ENCODE measurements at places on chromosomes 7 and 10.

DNA sequence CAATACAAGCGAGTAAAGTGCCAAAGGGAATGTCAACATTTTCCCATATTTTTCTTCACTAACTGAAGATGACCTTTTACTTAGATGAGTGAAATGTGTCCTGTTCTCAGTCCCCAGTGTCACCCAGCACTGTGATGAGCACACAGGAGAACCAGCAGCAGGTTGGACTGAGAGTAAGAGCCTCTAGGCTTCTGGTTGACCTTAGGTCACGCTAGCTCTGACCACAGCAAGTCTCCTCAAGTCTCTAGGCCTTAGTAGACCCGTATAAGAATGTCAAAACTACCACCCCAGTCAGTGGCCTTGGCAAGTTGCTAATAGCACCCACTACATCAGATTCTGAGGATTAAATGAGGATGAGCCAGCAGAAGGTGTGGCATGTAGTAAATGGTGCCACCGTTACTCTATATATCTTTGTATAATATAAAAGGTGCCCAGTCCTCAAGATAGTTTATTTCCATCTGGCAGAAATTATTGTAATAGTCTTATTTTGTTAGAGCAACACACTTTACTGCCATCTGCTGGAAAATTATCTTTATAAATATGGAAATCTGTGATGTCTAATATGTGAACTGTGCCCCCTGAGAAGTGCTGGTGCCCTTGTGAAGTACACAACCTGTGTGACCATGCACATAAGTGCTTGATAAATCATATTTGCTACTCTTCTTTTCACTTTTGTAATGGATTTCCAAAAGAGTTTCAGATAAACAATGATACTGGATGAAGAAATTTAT, 75.7 kb downstream of the SPAG6 start:
- DNase-seq, result no peak

DNA sequence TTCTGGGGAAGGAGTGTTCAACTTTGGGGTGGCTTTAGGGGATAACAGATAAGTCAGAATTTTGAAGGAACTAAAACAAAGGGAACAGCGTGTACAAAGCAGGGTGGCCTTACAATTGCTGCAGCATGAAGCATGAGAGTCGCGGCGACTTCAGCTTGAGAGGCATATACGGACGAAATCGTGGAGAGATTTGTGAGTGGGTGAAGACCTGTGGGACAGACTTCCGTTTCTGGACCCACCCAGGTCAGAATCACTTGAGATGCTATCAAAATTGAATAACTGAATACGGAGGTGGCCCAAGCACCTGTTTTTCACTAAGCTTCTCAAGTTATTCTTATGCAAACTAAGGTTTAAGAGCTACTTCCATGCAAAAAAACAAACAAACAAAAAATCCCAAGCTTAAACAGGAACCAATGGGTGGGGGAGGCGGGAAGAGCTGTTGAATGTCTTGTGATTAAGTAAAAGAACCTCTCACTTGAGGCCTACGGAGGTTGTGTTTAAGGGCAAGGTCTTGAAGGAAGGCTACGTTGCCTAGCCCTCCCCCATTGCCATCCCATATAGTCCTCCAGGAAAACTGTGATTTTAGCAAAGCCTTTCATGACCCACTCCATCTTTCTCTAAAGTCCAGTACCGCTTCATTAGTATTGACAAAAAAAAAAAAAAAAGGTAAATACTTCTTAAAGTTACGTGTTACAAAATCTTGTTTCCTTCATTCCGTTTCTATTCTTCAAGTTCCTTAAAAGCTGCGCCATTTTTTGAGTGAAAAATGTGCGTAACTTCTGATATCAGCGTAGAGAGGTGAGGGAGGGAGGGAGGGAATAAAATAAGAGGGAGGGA, 1.3 kb upstream of the TRIM24 start:
- DNase-seq, result no peak

- DNase-seq, result no peak
These were observed 232.6 kb upstream of the HABP2 start for GRCh38 chr10:113320211-113320610.

GRCh38 chr10:63173468-63174232, 40.5 kb downstream of the NRBF2 start:
- no peak for DNase-seq

DNA sequence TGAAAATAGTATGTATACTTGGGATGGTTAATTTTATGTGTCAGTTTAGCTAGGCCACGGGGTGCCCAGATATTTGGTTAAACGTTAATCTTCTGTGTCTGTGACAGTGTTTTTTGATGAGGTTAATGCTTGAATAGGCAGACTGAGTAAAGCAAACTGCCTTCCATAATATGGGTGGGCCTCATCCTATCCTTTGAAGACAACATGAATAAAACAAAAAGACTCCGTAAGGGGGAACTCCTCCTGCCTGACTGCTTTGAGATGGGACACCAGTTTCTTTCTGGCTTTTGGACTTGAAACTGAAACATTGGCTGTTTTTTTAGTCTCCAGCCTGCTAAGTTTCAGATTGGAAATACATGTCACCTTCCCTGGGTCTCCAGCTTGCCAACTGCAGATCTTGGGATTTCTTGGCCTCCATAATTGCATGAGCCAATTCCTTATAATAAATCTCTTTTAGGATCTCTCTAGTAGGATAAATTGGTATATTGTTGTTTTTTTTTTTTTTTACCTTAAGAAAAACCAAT, 59.9 kb upstream of the GLCCI1 start:
- no peak for DNase-seq

DNA sequence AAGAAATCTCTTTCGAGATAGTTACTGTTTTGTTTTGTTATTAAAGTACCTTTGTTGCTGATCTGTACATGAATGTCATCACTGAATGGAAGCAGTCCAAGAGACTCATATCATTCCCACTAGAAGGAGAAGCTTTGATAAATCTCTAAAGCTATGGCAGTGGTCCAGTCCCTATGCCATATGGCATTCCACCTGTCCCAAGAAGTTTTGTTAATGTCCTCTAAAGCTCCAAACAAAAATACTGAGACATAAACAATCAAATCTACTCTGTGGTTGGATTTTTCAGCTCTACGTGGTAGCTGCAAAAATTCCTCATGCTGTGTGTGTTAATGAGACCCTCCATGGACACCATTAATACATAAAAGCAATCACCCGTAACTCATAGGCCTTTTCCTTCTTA, 94.1 kb downstream of the LRRN3 start:
- no peak for DNase-seq

- no peak for DNase-seq
These were observed 74.2 kb downstream of the RAB18 start for GRCh38 chr10:27578316-27578715.

DNA sequence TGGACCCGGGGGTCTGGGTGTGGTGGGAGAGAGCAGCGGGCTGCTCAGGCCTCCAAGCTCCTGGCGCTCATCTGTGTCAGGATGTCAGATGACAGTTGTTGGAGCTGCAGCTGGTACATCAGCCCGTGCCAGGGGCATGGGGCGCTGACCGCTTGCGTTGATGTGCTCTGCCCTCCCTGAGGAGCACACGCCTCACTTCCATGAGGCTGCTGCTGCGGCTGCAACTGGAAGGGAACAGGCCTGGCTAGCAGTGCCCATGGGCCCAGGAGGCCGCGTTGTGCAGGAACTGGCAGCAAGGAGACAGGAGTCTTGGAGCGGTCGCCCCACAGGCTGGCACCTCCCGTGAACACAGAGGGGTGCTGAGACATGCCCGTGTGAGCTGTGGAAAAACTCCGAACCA, 361.3 kb upstream of the MKI67 start:
- no peak for DNase-seq

DNA sequence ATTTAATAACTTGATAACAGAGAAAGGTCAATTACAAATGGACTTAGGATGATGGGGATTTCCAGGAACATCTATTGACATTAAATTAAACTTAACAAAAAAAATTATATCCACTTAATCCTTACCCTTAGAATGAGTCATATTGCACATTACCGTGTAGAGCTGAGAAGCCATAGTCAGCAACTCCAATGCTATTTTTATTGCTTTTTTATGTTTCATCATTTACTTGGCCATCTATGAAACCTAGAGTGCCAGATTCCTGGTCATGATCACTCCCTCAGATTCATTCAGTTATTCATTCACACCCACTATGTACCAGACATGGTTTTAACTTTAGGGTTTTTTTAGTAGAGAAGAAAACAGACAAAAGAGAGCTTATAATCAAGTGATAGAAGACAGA, 1180.4 kb downstream of the CNTNAP2 start:
- no peak for DNase-seq

GRCh38 chr7:3117488-3118231, 74.0 kb upstream of the CARD11 start:
- no peak for DNase-seq

GRCh38 chr10:83250396-83250795, 888.9 kb upstream of the GHITM start:
- DNase-seq, result no peak

GRCh38 chr7:110620110-110620735, 470.7 kb upstream of the LRRN3 start:
- DNase-seq, result no peak

DNA sequence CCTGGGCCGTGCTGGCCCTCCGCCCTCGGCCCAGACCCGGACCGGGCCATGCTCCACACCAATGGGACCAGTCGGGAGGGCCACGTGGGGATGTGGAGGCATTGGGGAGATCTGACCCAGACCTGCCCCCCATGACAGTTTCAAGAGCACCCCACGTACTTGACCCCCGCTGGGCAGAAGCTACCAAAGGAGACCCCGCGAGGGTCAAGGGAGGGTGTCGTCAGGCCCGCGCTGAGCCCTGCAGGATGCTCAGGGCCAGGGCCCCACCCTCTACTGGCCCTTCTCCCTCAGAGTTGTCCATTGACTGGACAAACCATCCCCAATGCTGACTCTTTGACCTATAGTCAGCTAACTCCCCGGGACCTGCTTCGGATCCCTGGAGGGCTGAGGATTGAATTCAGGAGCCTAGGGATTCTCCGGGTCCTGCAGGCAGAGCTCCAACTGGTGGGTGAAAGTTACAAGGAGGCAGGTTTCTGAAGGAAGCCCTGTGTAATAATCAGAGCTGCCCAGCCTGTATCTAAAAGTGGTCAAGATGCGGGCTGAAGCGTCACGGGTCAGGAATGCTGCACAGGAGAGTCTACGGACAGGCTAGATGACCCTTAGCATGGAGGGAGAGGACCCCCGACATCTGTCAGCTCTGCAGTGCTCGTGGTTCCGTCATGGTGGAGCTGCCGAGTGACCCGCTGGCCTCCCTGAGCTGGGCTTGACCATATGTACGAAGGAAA, 498 bp upstream of the CALHM2 start:
- no peak for DNase-seq

DNA sequence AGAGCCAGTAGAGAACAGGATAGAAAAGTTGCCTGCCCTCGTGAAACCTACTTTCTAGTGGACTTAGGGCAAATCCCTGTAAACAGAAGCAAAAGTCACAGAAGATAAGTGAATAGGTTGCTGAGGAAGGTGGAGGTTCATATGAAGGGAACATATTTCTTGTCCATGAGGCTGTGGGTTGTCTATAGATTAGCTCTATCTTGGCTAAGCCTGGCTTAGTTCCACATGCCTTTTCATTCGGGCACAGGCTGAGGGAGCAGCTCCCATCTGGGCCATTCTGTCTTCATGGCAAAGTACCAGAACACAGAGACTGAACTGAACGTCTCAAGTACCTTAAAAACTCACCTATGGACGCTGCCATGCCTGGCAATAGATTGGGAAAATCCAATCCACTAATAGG, 45.3 kb downstream of the BZW2 start:
- DNase-seq, result no peak

DNA sequence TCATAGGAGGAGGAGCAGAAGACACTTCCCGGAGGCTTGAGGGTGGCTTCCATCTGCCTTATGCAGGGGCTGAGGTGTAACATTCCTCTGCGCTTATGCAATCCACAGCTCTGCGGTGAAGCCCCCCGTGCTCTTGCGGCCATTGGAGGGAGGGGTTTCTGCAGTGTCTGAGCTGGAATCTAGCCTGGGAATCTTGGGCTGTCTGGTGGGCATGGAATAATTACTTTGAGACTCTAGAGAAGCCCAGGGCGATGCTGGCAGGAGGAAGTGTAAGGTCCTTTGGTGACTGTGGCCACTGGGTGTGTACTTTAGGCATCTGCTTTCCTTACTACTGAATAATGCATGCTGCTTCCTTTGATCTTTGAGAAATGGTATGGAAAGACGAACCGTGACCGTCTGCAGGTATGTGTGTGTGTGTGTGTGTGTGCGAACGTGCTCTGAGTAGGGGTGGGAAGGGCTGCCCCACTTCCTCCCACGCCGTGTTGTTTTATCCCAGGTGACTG, 181.0 kb downstream of the PRPF18 start:
- DNase-seq, result no peak

- DNase-seq, result no peak
These were observed 26.4 kb upstream of the SVOPL start for GRCh38 chr7:138727336-138728099.

DNA sequence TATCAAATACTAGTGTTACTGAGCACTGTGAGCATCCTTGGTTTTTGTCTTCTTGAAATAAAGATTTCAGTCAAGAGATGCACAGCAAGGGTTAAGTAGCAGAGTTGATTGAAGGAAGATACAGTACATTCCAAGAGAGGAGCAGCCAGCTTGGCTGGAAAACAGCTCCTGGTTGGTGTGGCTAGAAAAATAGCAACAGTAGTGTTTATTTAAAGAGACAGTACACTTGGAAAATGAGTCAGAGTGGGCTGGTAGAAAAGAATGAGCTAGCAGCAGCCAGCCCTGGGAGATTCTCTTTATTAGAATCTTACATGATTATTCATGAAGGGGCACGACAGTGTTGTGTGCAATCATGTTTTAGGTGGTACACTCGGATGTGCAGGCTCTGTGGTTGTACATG, 1016.4 kb upstream of the SORCS1 start:
- no peak for DNase-seq

DNA sequence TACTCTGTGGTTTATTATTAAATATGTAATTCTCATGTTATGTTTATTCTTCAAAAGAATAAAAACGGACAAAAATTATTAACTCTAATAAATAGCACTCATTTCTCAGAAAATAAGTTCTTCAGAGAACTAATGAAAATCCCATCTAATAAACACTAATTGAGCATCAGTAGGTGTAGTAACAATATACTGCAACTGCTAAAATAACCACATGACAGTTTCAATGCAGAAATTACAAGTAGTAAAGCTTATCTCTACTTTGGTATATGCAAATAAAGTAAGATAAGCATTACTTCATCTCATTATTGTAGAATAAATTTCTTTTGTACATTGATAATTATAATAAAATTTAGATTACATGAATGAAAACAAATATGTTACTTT, 56.4 kb upstream of the DKK1 start:
- no peak for DNase-seq

GRCh38 chr10:25078658-25079431, 62.4 kb downstream of the THNSL1 start:
- DNase-seq, result no peak

- DNase-seq, result no peak
These were observed 18.3 kb upstream of the AQP1 start for GRCh38 chr7:30893357-30893756.

Measured in activated naive CD4-positive, alpha-beta T cell treated with anti-CD3 and anti-CD28 coated beads, Interleukin-2, amount 50 U/mL, for 16 hours (primary cell).